ENCODE measurements at places on chromosomes 12 and 14. TPM values are rescaled to one million over a fixed set of nuclear protein-coding genes. Genes with fewer than 3 reads are reported as not detected.
A peak's percentile ranks its signal among the peaks of the same experiment; 100 is the strongest.

- H3K27ac ChIP-seq: no peak overlapping the region
- DNase-seq: no peak
- no peaks in the 10 kb centered on the region for H3K4me1 ChIP-seq
Observed at GRCh38 chr12:101951002-101951670, 73.8 kb downstream of the DRAM1 start.

Gene PSMC6
- 75.7 TPM for total RNA-seq

Gene CISTR
- 1.4 TPM for total RNA-seq

DNA sequence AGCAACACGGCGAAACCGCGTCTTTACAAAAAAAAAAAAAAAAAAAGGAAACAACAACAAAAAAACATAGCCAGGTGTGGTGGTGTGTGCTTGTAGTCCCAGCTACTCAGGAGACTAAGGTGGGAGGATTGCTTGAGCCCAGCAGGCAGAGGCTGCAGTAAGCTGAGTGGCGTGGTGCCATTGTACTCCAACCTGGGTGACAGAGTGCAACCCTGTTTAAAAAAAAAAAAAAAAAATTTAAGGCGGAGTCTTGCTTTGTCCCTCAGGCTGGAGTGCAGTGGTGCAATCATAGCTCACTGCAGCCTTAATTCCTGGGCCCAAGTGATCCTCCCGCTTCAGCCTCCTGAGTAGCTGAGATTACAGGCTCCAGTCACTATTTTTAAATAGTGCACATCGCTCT is 18.2 kb upstream of the FIGNL2 start:
- no peaks in the 10 kb centered on the region for H3K36me3 ChIP-seq
- H3K27ac ChIP-seq: no peak overlapping the region
- peaks cover 27% of the 10 kb centered on the region for H3K4me1 ChIP-seq
- peaks cover 9% of the 10 kb centered on the region for H3K27me3 ChIP-seq
- DNase-seq: no peak

Gene ZNF140
- total RNA-seq: 19.3 TPM

GRCh38 chr12:128267131-128267622 is at the start of gene TMEM132C:
TMEM132C (plus strand) TSS chr12:128267170; CDS start chr12:128267403, 233 bp downstream.
- no peak within 1 kb of the TSS for H3K27ac ChIP-seq
- H3K4me3 ChIP-seq: no peak within 1 kb of the TSS
- no peak for DNase-seq
- peaks cover 10% of the 10 kb centered on the region for H3K36me3 ChIP-seq
- peaks cover 6% of the 10 kb centered on the region for H3K27me3 ChIP-seq

Gene SLC25A21
- total RNA-seq: 1.2 TPM

DNA sequence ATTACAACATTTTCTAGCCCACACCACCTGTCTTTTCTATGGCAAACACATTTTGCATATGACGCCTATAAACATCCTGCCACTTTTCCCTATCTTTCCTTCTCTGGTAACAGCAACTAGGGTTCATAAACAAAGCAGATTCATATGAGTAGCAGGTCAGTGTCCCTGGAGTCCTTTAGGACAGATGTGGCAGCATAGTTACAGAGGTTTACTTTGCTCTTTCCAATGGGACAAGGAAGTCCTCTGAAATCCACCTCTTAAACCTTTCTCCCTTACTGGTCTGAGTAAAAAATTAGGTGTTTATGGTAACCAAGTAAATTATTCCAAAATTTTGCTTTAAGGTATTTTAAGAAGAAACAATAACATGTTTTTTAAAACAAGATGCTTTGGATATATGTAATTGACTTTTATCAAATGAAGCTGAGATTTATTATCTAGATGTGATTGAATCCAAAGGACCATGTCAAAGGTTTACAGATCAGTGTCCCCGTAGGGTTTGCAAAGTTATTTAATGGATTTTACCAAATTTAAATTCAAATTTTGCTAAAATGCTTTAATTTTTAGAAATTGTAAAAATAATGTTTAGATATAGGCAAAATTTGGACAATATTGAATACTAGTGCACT is 79.2 kb upstream of the PAWR start:
- H3K36me3 ChIP-seq: no peaks in the 10 kb centered on the region
- H3K4me1 ChIP-seq: no peaks in the 10 kb centered on the region
- no peak overlapping the region for H3K27ac ChIP-seq
- H3K4me3 ChIP-seq: no peak overlapping the region
- DNase-seq: no peak

DNA sequence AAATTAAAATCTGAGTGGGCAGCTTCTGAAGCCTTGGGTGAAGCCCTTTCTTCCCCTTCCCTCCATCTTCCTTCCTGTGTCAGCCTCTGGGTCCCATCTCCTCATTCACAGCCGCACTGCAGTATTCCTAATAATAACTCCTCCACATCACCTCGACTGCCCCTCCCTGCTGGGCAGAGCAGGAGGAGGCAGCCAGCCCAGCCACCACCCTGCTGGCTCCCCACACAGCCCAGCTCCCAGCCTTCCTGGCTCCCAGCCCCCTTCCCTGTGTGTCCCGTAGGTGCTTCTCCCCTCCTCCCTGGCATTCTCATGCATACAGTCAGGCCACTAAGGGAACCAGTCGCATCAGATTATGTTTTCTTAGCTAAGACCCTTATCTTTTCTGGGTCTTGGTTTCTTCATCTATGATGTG is 3.7 kb downstream of the IFFO1 start:
- H3K4me1 ChIP-seq: peaks cover 72% of the 10 kb centered on the region
- H3K27me3 ChIP-seq: peaks cover 24% of the 10 kb centered on the region
- H3K4me3 ChIP-seq: peak overlapping the region; percentile 81
- no peak for DNase-seq
- H3K27ac ChIP-seq: no peak overlapping the region
- H3K36me3 ChIP-seq: peaks cover 49% of the 10 kb centered on the region

- no peak for DNase-seq
- H3K27ac ChIP-seq: no peak overlapping the region
- H3K27me3 ChIP-seq: no peaks in the 10 kb centered on the region
- no peaks in the 10 kb centered on the region for H3K4me1 ChIP-seq
Observed at GRCh38 chr14:96243785-96244184, 12.2 kb upstream of the BDKRB1 start.

DNA sequence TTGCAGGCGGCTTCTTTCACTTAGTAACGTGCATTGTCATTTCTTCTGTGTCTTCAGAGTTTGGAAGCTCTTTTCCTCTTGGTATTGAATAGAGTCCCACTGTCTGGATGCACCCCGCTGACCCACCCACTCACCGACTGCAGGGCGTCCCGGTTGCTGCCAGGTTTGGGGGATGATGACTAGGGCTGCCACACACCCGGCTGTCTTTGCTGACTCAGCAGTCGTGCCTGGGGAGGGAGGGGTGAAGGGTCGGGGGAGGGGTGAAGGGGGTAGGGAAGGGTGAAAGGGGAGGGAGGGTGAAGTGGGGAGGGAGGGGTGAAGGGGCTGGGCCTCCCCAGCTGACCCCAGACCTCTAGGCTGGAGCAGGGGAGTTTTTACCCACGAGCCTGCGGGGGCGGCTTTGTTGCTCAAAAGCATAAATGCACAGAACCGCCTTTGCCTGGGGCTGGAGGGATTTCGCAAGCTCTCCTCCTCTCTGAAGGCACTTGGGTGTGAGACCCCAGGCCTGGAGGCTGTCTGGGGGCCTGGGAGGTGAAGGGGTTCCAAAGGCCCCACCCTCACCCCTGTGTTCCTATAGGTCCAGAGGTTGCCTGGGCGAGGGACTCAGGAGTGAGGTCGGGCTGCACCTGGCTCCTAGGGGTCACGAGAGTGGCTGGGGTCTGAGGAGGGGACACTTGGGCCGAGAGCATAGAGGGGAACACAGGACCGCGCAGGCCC is 31.3 kb upstream of the ULK1 start:
- no peak for DNase-seq
- no peaks in the 10 kb centered on the region for H3K36me3 ChIP-seq
- no peak overlapping the region for H3K27ac ChIP-seq

Gene OR4N2
- total RNA-seq: not detected

DNA sequence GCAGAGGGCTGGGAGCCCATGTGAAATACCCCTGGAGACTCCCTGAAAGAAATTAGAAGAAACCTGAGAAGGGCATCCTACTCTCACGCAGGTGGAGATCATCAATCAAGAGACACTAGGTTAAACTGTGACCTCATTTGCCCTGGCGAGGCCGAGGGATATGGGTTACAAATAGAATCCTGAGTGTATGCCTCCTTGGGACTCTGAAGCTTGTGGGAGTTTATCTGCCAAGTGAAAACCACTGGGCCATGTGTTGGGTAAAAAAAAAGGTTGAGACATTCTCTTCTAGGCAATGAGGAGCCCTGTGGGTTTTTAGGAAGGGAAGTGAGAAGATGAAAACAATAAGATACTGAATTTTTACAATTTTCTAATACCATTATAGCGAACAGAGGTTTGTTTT is 160.7 kb upstream of the ARID2 start:
- no peak overlapping the region for H3K4me3 ChIP-seq
- H3K4me1 ChIP-seq: no peaks in the 10 kb centered on the region
- H3K27me3 ChIP-seq: peaks cover 1% of the 10 kb centered on the region
- no peak overlapping the region for H3K27ac ChIP-seq
- DNase-seq: no peak

DNA sequence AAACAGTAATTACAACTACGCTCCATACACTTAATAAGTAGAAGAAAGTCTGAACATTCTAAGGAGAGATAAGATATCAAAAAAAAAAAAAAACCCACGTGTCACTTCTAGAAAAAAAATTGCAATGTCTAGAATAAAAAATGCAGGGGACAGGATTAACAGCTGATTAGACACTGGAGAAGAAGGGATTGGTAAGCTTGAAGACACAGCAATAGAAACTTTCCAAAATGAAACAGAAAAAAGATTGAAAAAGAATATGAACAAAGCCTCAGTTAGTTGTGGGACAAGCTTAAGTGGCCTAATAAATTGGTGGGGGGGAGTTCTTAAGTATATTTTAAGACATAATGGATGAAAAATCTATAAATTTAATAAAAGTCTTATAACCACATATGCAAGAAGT is 105.5 kb downstream of the PTPRR start:
- H3K4me1 ChIP-seq: no peaks in the 10 kb centered on the region
- no peaks in the 10 kb centered on the region for H3K36me3 ChIP-seq
- no peak for DNase-seq
- H3K27me3 ChIP-seq: no peaks in the 10 kb centered on the region

GRCh38 chr14:90383731-90384542 is 12.9 kb upstream of the CALM1 start:
- no peaks in the 10 kb centered on the region for H3K36me3 ChIP-seq
- DNase-seq: peak; percentile 69
- no peak overlapping the region for H3K4me3 ChIP-seq
- no peak overlapping the region for H3K27ac ChIP-seq
- H3K27me3 ChIP-seq: peaks cover 2% of the 10 kb centered on the region
- peaks cover 11% of the 10 kb centered on the region for H3K4me1 ChIP-seq

DNA sequence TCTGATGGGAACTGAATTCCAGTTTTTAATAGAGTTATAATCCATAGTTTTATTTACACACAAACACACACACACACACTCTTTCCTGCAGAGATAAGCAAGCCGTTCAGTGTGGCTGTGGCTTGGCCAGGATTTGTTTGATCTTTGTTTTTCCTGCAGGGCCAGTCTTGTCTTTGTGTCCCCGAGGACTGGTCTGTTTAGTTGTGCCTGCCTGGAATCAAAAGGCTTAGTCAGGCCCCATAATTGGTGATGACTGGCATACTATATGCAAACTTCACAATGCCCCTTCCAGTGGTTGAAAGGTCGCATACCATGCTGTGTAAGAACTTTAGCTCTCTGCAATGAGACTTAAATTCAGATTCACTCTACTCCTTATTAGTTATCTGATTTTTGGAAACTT is 26.0 kb downstream of the WBP11 start:
- DNase-seq: no peak
- H3K4me3 ChIP-seq: no peak overlapping the region
- no peaks in the 10 kb centered on the region for H3K36me3 ChIP-seq

- no peak for DNase-seq
- H3K27me3 ChIP-seq: no peaks in the 10 kb centered on the region
- no peaks in the 10 kb centered on the region for H3K4me1 ChIP-seq
- no peak overlapping the region for H3K4me3 ChIP-seq
Observed at GRCh38 chr14:54818201-54819133, 84.2 kb downstream of the GCH1 start.

DNA sequence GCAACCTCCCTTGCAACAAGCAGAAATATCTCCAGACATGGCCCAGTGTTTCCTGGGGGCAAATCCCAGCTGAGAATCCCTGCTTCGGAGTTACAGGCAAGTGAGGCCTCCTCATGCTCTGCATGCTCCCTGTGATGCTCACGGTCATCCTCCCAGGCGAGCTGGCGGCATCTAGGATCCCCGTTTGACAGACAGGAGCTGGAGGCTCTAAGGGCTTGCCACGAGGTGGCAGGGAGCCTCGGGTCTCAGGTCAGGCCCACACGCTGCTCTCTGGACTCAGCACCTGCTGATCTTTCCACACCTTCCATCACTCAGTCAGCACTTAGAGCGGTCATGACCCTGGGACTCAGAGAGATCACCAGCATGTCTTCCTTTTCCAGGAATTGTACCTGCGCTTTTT is 79.8 kb downstream of the CCDC92 start:
- no peak overlapping the region for H3K27ac ChIP-seq
- no peak overlapping the region for H3K4me3 ChIP-seq
- H3K27me3 ChIP-seq: peaks cover 8% of the 10 kb centered on the region
- no peak for DNase-seq
- no peaks in the 10 kb centered on the region for H3K36me3 ChIP-seq
- H3K4me1 ChIP-seq: peaks cover 7% of the 10 kb centered on the region

- DNase-seq: no peak
- no peaks in the 10 kb centered on the region for H3K27me3 ChIP-seq
- H3K36me3 ChIP-seq: no peaks in the 10 kb centered on the region
- no peak overlapping the region for H3K4me3 ChIP-seq
Observed at GRCh38 chr12:21695986-21696385, 38.3 kb upstream of the LDHB start.

- H3K36me3 ChIP-seq: peaks cover 47% of the 10 kb centered on the region
- H3K4me1 ChIP-seq: peaks cover 39% of the 10 kb centered on the region
- no peak for DNase-seq
- H3K4me3 ChIP-seq: peak overlapping the region; percentile 94
Observed at GRCh38 chr12:57518920-57519795, 1.2 kb downstream of the DDIT3 start.

DNA sequence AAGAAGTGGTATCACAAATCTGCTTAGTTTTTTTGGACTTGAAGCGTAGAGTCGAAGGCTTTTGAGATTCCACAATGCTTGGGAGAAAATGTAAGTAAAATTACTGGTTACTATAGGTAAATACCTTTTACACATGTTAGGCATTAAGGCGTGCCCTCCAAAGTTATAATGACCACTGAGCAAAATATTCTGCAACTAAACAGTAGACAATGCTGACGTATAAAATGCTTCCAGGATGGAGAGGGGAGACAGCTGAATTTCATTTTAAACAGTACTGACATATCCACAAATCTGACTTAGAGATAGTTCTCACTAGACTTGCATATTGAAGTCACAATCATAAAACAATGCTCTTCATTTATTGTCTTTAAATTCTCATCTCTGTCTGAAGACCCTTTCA is 144.5 kb upstream of the DCN start:
- no peaks in the 10 kb centered on the region for H3K36me3 ChIP-seq
- H3K4me1 ChIP-seq: no peaks in the 10 kb centered on the region
- H3K27me3 ChIP-seq: no peaks in the 10 kb centered on the region
- DNase-seq: no peak
- H3K4me3 ChIP-seq: no peak overlapping the region

Gene CHURC1
- total RNA-seq: 36.2 TPM

Data from endothelial cell (in vitro differentiated cells).